ENCODE measurements at places on chromosomes 16 and 17.
A peak's percentile ranks its signal among the peaks of the same experiment; 100 is the strongest.

DNA sequence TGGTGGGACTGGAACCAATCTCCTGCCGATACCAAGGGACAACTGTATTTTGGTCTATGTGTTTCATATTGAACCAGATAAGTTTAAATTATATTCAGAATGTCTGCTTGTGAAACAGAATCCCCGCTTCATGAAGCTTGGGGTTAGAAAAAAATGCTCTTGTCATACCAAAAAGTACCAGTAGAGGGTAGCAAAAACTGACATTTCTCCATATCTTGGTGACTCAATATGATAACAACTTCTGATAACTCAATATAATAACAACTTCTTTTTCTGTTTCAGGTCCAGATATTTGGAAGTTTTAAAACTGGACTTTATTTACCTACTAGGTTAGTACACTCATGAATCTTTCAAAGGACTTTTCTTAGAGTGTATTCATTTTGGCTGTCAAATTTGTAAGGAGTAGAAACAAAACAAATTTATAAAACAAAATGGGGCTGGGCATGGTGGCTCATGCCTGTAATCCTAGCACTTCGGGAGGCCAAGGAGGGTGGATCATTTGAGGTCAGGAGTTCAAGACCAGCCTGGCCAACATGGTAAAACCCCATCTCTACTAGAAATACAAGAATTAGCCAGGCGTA is 52.3 kb upstream of the ADCY7 start:
- no peak for DNase-seq

DNA sequence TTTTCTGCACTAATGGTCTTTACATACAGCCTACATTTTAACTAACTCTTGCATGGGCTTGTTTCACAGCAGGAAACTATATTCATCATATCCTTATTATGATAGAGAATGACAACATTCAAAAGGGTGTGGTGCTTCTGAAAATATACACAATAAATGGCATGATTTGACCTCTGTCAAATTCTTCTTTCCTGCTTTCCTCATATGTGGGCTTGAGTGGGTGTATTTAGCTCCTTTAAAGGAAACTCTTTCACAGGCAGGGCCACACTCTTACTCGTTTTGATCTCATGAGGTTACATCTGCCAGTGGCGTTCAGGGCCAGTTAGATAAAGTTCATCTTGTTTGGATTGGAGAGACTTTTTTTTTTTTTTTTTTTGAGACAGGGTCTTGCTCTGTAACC is 6.1 kb downstream of the SLC35G3 start:
- no peak for DNase-seq

- DNase-seq = no peak
Measured at GRCh38 chr17:63240106-63240505, 206.0 kb downstream of the CYB561 start.

- DNase-seq = no peak
Measured at GRCh38 chr16:89981414-89981813, 32.9 kb downstream of the DEF8 start.

- no peak for DNase-seq
Measured at GRCh38 chr16:85541181-85541580, 71.9 kb upstream of the GSE1 start.

DNA sequence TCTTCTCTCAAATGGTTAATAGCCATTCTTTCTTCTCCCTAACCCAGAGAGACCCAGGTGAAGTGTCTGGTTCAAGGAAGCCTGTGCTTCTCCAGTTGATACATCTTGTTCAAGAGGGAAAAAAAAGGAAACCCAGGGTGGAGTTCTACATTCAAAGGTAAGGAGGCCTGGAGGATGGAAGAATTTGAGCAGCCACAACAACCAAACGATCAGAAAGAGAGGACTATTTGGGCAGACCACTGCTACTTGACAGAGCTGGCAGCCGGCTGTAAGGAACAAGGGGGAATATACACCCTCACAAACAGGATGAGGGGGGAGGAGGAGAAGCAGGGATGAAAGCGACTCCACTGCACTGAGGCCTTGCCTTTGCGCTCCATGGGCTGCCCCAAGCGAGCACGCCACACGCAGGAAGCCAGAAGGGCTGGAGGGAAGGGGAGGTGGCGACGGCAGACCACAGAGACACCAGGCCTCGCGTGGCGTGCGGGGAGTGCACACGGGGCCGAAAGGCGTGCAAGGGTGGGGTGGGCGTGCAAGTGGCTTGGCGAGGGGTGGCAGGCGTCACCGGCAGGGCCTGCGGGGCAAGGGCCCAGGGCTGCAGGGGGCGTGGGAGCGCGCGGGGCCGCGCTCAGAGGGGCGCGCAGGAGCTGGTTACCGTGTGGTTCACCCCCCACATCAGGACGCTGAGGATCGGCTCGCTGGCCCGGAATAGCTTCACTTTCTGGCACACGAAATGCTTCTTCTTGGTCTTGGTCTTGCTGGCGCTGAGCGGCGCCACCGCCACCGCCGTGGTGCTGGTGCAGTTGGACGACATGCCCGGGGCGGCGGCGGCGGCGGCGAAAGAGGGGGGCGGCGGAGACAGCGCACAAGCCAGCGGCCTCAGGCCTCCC is 499 bp downstream of the PIP4K2B start:
- DNase-seq = peak; percentile 54

DNA sequence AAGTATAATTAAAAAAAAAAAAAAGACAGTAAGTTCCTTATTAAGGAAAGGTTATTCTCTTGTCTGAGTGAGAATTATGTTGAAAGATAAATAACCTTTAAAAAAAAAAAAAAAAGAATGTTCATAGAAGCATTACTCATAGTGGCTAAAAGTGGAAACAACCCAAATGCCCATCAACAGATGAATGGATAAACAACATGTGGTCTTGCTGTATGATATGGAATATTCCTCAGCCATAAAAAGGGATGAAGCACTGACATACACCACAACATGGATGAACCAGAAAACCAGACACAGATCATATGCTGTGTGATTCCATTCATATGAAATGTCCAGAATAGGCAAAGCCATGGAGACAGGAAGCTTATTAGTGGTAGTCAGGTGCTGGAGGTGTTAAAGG is 9.2 kb upstream of the CCNF start:
- DNase-seq = no peak

DNA sequence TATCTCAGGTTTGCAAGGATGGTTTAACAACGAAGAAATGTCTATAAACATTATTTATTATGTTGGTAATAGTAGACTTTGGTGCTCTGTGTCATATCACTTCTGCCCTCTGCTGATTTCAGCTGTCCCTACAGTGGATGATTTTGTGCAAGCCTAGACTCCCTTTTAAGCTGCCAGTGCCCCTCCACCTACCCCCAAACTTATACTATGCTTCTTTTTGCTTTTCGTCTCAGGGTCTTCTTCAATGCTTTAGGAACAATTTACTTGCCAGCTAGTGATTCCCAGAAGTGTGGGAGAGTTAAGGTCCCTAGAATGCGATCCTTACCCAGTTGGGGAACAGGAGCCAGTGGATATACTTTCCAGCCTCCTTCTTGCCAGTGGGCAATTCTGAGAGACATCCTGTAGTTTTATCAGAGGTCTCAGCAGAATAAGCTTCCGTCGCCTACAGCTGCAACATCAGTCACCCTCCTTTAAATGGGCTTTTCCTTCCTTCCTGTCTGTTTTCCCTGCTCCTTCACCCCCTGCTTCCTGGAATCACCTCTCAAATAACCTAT is 4.1 kb downstream of the ICAM2 start:
- DNase-seq = no peak

- no peak for DNase-seq
Measured at GRCh38 chr16:7548796-7549318, 216.2 kb downstream of the RBFOX1 start.

GRCh38 chr16:17392857-17393692 is 77.7 kb downstream of the XYLT1 start:
- DNase-seq = no peak

- no peak for DNase-seq
Measured at GRCh38 chr17:34556384-34556783, 23.0 kb upstream of the TMEM132E start.

- DNase-seq = no peak
Measured at GRCh38 chr17:79633154-79633553, 22.3 kb upstream of the RBFOX3 start.

Measured in bone marrow (tissue), 2 donors.